CD8-positive, alpha-beta memory T cell (primary cell): ENCODE measurements at places on chromosomes 1 and 21. TPM values are rescaled to one million over a fixed set of nuclear protein-coding genes. Genes with fewer than 3 reads are reported as not detected.

DNA sequence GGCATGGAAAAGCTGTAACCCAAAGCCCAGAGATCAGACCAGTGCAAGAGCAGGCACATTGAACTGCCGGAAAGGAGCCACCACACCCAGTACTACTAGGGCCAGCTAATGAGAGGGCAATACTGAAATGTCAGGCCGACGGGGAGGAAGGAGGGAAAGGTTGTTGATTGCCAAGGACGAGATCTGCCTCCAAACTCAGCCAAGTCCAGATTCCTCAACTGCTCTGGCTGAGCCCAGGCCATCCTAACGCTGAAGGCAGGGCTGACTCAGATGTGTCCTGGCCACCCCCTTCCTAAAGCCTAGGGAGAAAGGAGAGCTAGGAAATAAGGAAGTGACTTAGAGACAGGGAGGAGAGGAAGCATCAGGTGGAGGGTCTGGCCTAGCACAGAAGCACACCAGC lies 42.1 kb upstream of the IPO9 start:
- no peaks in the 10 kb centered on the region for H3K4me1 ChIP-seq
- no peaks in the 10 kb centered on the region for H3K27me3 ChIP-seq
- H3K27ac ChIP-seq: no peak overlapping the region
- DNase-seq: no peak
- H3K36me3 ChIP-seq: no peaks in the 10 kb centered on the region
- no peak overlapping the region for H3K4me3 ChIP-seq

KCNN3 gene
- not detected for polyA plus RNA-seq

GRCh38 chr1:51907079-51907702 lies 28.7 kb upstream of the NRDC start:
- peaks cover 4% of the 10 kb centered on the region for H3K27me3 ChIP-seq
- no peaks in the 10 kb centered on the region for H3K36me3 ChIP-seq
- H3K4me3 ChIP-seq: no peak overlapping the region

DNA sequence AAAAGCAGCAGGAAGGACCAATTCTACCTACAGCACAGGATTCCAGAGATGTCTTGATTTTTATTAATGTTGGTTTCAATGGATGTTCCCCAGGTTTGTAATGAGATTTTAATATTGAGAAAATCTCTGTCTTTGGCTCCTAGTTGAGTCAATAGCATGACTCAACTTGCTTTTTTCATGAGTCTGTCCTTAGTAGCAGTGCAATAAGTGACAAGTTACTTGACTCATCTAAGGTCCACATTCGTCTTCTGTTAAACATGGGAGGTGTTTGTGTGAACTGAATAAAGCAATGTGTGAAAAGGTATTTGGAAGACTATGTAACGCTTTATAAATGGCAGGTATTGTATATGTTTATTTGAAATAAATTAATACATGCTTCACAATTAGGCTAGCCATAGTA lies 645.0 kb upstream of the PTBP2 start:
- DNase-seq: no peak
- no peak overlapping the region for H3K27ac ChIP-seq
- no peaks in the 10 kb centered on the region for H3K27me3 ChIP-seq
- no peaks in the 10 kb centered on the region for H3K4me1 ChIP-seq
- H3K4me3 ChIP-seq: no peak overlapping the region

LRRC53 gene
- polyA plus RNA-seq: not detected

- no peak overlapping the region for H3K27ac ChIP-seq
- H3K4me1 ChIP-seq: no peaks in the 10 kb centered on the region
- H3K36me3 ChIP-seq: no peaks in the 10 kb centered on the region
- DNase-seq: no peak
- H3K4me3 ChIP-seq: peak overlapping the region; percentile 85
Observed at GRCh38 chr1:231603598-231604275, 22.9 kb upstream of the DISC1 start.

GRCh38 chr1:24727501-24728216 lies 17.6 kb upstream of the CLIC4 start:
- no peak overlapping the region for H3K27ac ChIP-seq
- H3K27me3 ChIP-seq: no peaks in the 10 kb centered on the region
- H3K4me3 ChIP-seq: no peak overlapping the region
- DNase-seq: no peak
- no peaks in the 10 kb centered on the region for H3K4me1 ChIP-seq
- no peaks in the 10 kb centered on the region for H3K36me3 ChIP-seq

GRCh38 chr21:31173881-31174555 lies 135.7 kb upstream of the KRTAP19-8 start:
- H3K27ac ChIP-seq: no peak overlapping the region
- no peaks in the 10 kb centered on the region for H3K36me3 ChIP-seq
- no peaks in the 10 kb centered on the region for H3K27me3 ChIP-seq
- DNase-seq: no peak

DNA sequence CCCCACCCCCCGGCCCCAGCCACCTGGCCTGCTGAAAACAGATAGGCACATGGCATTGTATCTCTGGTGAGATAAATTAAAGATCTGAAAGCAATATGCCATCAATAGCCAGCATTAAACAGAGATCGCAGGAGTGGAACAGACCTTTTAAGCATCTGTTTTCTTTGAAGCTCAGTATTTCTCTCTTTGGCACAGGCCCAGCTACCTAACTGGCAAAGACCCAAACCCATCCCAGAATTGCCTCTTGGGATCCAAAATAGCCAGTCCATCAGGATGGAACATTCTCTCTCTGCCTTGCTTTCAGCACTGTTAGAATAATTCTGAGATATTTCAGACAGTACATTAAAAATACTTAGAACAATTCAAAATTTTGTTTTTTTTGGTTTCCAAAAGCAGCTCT lies 46.0 kb downstream of the KCNJ6 start:
- H3K4me3 ChIP-seq: no peak overlapping the region
- no peaks in the 10 kb centered on the region for H3K27me3 ChIP-seq
- H3K4me1 ChIP-seq: no peaks in the 10 kb centered on the region
- H3K36me3 ChIP-seq: no peaks in the 10 kb centered on the region
- no peak for DNase-seq
- H3K27ac ChIP-seq: no peak overlapping the region

DIRAS3 gene
- not detected for polyA plus RNA-seq

- H3K27me3 ChIP-seq: no peaks in the 10 kb centered on the region
- no peaks in the 10 kb centered on the region for H3K36me3 ChIP-seq
- no peak for DNase-seq
- no peak overlapping the region for H3K4me3 ChIP-seq
- H3K4me1 ChIP-seq: no peaks in the 10 kb centered on the region
- H3K27ac ChIP-seq: no peak overlapping the region
Observed at GRCh38 chr1:4062041-4062440, 162.0 kb upstream of the C1orf174 start.

SPATA1 gene
- not detected for polyA plus RNA-seq

GRCh38 chr1:159077120-159077961 lies 775 bp upstream of the AIM2 start:
- H3K27ac ChIP-seq: peak overlapping the region; percentile 89
- no peaks in the 10 kb centered on the region for H3K27me3 ChIP-seq
- H3K4me3 ChIP-seq: peak overlapping the region; percentile 49
- DNase-seq: peak; percentile 73

- H3K36me3 ChIP-seq: no peaks in the 10 kb centered on the region
- DNase-seq: no peak
- no peaks in the 10 kb centered on the region for H3K4me1 ChIP-seq
- H3K27ac ChIP-seq: no peak overlapping the region
Observed at GRCh38 chr1:113488576-113489177, 98.4 kb downstream of the MAGI3 start.

GRCh38 chr1:232578651-232579195 lies 51.2 kb downstream of the SIPA1L2 start:
- no peaks in the 10 kb centered on the region for H3K27me3 ChIP-seq
- no peak overlapping the region for H3K27ac ChIP-seq
- no peak overlapping the region for H3K4me3 ChIP-seq
- H3K4me1 ChIP-seq: peaks cover 40% of the 10 kb centered on the region
- no peak for DNase-seq
